ENCODE measurements at places on chromosomes 16 and 17.

GRCh38 chr17:65438708-65439294 lies 122.6 kb downstream of the AXIN2 start:
- no peaks in the 10 kb centered on the region for H3K36me3 ChIP-seq
- DNase-seq: no peak
- no peaks in the 10 kb centered on the region for H3K27me3 ChIP-seq
- H3K27ac ChIP-seq: no peak overlapping the region
- no peak overlapping the region for H3K4me3 ChIP-seq

GRCh38 chr16:77843405-77843804 lies 55.0 kb downstream of the VAT1L start:
- DNase-seq: no peak
- no peaks in the 10 kb centered on the region for H3K36me3 ChIP-seq
- no peaks in the 10 kb centered on the region for H3K27me3 ChIP-seq

- no peaks in the 10 kb centered on the region for H3K27me3 ChIP-seq
- peaks cover 6% of the 10 kb centered on the region for H3K4me1 ChIP-seq
- H3K27ac ChIP-seq: no peak overlapping the region
Observed at GRCh38 chr16:3474136-3474779, 21.0 kb downstream of the C16orf90 start.

DNA sequence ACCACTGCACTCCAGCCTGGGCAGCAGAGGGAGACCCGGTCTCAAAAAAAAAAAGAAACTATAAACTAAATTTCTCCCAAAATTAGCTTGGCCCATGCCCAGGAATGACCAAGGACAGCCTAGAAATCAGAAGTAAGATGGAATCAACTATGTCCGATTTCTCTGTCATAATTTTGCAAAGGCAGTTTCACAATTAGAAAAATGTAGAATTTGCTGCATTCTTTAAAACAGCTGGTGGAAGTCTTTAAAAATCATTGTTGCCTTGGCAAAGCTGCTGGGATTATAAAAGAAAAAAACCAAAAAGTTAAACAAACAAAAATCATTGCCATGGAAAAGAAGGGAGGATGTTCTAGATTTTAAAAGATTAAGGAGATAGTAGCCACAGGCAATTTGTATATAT lies 32.4 kb downstream of the WWP2 start:
- H3K36me3 ChIP-seq: peaks cover 11% of the 10 kb centered on the region
- no peak for DNase-seq
- H3K27me3 ChIP-seq: no peaks in the 10 kb centered on the region
- H3K4me1 ChIP-seq: peaks cover 28% of the 10 kb centered on the region
- no peak overlapping the region for H3K4me3 ChIP-seq

All from thoracic aorta (tissue), 2 donors.